ENCODE measurements at places on chromosomes 12 and 14.

DNA sequence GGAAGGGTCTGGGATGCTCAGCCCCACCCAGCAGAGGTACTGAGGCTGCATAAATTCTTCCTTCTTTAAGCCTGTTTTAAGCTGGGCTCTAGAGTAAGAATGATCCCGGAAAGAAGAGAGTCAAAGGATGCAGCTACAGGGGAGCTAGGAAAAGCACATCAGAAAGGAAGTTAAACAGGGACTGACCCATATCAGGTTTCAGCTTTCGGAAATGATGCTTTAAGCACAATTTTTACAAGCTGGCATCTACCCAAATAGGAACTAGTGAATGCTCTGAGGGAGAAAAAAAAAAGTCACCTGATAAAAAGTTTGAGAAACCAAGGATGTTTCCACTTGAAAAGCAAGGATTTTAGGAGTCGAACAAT lies 22.0 kb downstream of the TSPAN8 start:
- DNase-seq: no peak

DNA sequence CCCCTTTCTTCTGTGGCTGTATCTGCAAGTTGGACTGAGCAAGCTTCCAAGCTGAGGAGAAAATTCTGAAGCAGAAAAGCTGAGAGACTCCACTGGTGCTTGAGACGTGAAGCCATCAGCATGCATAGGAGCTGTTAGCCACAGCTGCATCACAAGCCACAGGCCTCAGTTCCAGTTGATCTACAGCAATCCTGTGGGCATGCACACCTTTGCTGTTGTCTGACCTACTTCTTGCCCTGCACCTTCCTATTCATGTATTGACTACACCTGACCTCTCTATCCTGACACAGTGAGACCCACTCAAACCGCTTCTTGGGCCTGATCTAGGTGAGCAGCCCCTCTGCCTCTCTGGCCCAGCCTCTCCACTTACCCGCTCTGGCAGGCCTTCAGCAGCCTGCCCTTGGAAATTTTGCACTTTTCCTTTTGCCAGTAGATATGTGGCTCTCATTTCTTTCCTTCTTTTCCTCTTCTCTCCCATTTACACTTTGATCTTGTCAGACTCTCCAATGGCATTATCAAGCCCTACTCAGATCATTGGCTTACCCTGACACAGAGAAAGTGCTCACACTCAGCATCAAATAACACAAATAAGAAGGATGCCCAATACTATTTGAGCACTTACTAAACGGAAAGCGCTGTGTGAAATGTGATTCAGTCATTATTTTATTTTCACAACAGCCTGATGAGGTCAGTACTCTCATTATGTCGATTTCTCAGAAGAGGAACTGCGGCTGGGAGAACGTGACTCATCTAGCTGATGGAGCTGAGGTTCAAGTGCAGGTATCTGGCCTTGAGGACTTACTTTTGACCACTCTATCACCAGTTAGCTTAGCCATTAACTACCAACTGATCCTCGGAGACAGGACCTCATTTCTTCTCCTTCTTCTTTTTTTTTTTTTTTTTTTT lies 21.9 kb upstream of the PTGR2 start:
- no peak for DNase-seq

DNA sequence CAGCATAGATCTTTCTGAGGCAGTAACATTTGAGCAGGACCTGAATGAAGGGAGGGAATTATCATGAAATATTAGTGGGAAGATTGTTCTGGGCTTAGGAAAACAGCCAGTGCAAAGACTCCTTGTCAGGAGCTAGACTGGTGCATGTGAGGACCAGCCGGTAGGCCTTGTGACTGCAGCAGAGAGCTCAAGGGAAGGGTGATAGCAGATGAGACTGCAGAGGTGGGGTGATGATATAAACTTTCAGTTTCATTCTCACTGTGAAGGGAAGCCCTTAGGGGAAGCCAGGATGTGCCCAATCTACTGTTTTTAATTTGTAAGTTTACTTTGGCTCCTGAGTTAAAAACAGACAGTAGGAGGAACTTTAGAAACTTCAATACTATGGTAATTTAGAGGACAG lies 12.4 kb downstream of the IL22 start:
- no peak for DNase-seq

- no peak for DNase-seq
These were observed 4.9 kb upstream of the VASH1 start for GRCh38 chr14:76756371-76756750.

DNA sequence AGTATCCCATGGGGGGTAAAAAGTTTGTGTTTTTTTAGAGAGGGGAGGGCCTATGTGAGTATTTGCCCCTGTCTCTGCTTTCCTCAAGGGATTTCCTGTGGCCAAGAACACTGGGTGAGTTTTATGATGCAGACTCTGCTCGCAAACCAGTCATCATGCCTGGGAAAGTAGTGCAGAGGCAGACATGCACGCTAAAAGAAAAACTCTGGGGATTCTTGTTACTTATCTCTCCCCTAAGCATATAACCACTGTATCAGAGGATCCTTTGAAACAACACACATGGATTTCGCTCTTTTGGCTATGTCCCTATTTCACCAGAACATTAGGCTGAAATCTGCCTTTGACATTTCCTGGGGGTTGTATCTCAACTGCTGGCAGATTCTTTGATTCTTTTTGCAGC lies 1845.8 kb upstream of the SEL1L start:
- DNase-seq: no peak

DNA sequence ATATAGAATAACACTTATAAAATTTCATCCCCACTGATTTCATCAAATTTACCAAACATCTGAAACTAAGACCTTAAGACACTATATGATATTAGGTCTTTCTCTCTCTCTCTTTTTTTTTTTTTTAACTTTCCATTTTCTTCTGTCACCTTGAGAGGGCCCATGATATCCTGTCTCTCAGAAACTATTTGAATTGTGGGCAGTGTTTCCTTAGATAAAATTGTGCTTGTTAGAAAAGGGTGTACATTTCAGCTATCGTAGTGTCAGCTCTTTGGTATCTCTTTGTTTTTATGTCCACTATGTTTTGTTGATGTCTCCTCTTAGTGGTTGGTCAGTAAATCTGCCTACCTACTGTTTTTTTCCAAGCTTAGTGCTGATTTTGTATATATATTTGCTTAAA lies 23.8 kb downstream of the DNM1L start:
- no peak for DNase-seq

DNA sequence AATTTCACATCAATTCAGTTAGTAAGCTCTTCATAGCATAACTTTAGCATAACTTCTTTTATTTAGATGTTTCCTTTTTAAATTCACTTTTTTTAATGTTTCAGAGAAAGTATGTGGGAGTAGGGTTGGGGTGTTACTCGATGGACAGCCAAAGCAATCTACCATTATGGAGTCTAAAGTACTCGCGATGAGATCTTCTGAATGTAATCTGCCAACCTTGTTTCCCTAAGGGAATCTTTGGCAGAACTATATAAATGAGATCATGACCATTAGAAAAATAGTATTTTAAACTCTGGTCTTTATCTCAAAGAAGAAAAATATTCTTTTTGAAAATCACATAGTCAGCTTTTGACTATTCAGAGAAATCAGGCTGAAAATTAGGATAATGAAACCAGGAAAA lies 103.9 kb downstream of the BBS10 start:
- DNase-seq: no peak

- DNase-seq: no peak
These were observed 1.1 kb downstream of the ANO6 start for GRCh38 chr12:45216983-45217485.

DNA sequence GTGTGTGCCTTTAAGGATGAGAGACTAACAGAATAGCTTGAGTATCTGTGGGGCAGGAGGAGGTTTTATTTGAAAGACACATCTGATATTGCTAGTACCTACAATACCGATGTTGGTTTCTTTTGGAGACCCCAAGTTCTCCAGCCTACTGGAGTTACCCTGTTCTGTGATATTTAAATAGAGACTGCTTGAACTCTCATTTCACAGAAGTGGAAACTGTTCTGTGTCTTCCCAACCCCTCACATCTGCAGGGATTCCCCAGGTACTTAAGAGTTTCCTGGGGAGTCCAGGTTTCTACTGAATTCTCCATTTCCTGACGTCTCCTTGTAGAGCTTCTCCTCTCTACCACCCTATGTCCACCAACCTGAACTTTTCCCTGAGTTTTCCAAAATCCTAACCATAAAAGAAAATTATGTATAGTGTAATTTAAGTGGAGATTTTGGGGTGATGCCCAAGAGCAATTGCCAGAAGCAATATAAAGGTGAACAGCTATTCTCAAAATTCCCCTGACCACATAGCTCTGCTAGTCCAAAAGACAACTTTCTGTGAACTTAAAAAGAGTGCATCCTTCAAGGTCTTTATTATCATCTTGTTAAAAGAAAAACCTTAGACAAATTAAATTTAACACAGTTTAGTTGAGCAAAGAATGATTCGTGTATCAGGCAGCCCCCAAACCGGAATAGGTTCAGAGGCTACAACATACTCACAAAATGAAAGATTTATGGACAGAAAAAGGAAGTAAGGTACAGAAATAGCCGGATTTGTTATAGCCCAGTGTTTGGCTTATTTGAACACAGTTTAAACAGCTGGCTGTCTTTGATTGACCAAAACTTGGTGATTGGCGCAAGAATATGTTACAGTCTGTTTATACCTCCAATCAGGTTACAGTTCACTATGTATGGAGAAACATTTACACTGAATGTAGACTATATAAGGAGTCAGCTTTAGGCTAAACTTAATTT lies 373.4 kb downstream of the NUAK1 start:
- no peak for DNase-seq

DNA sequence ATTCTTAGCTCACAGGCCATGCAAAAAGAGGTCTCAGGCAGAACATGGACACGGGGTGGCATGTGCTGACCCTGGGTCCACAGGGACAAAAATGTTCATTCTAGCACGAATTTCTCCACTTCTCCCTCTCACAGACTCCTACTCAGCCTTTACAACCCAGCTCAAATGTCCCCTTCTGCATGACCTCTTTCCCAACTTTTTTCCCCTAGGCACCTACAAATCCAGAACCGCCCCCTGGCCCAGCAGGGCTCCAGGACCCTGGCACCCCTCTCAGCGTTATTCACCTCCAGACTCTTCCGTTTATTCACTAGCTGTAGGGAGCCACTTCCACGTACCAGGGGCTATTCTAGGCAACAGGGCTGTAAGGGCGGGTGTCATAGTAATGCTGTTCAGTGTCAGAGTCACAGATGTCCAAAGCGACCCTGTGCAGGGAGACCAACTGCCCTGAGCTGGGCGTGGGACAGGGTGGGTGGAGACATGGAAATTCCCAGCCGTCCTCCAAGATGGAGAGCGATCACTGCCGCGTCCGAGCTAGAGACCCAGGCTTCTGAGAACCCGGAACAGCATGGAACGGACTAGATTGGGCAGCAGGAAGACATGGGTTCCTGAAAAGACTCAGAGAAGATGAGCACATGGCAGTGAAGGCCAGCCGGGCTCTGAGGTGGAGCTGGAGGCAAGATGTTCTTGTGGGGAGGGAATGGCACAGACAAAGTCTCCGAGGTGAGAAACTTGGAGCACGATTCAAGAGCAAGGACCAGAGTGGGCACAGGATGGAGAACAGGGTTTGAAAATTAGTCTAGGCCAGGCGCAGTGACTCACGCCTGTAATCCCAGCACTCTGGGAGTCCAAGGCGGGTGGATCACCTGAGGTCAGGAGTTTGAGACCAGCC lies 274.9 kb upstream of the RTL1 start:
- DNase-seq: no peak

DNA sequence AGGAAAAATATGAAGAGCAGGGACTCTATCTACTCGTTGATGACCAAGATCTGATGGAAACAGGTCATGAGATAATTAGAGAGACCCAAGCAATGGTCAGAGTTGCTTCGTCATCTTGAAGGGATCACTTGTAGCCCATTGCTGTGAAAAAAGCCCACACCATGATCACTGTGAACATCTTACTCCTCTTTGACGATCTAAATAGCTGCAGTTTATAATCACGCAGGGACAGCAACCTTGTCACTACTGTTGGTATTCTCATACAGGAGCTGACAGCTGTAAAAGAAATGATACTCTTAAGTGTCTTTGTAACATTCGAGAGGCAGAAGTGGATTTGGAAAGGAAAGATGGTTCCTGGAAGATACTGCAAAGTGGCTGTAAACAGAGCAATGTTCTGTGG lies 33.7 kb upstream of the RERGL start:
- DNase-seq: no peak

- no peak for DNase-seq
These were observed 74.1 kb downstream of the PITPNM2 start for GRCh38 chr12:123076604-123077297.

DNA sequence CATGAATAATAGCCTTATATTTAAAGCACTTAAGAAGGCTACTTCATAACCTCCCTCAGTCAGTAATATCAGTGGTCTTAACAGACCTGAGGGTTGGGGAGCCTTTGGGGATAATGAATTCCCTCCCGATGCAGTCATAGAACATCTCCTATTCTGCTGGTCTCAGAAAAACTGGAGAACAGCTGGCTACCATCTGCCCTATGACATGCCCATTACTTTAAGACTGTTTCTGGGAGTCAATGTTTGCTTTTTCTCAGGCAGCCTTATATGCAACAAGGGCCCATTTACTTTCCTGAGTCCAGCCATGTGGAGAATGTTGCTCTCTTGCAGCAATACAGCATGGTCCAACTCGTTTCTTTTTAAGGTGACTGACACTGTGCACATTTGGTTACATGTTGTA lies 161.7 kb upstream of the PARP11 start:
- DNase-seq: no peak

DNA sequence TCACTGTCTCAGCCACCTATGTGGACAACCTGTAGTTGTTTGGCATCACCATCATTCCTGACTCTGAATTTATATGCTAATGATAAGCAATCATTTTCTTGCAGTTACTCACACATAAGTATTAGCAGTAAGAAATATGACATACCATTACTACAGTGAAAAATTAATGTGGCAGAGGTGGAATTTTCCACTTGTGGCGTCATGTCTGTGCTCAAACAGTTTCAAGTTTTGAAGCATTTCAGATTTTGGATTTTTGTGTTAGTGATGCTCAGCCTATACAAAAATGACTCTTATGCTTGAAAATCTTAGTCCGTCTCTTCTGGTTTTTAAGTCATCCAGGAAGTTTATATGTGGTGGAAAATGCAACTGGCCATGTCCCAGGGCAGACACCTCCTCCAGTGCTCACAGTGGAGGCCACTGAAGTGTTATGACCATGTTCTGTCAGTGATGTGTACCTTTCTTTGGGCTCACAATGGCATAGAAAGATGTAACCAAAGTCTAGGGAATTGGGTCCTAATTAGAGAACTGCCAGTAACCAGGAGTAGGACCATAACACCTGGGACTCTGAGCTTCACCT lies 220.6 kb downstream of the SYT1 start:
- DNase-seq: no peak
